C1 segment of cervical spinal cord (tissue), 14 donors: ENCODE measurements at places on chromosomes 12 and 14.

- no peak for DNase-seq
Observed at GRCh38 chr14:80615831-80616230, 325.7 kb downstream of the CEP128 start.

DNA sequence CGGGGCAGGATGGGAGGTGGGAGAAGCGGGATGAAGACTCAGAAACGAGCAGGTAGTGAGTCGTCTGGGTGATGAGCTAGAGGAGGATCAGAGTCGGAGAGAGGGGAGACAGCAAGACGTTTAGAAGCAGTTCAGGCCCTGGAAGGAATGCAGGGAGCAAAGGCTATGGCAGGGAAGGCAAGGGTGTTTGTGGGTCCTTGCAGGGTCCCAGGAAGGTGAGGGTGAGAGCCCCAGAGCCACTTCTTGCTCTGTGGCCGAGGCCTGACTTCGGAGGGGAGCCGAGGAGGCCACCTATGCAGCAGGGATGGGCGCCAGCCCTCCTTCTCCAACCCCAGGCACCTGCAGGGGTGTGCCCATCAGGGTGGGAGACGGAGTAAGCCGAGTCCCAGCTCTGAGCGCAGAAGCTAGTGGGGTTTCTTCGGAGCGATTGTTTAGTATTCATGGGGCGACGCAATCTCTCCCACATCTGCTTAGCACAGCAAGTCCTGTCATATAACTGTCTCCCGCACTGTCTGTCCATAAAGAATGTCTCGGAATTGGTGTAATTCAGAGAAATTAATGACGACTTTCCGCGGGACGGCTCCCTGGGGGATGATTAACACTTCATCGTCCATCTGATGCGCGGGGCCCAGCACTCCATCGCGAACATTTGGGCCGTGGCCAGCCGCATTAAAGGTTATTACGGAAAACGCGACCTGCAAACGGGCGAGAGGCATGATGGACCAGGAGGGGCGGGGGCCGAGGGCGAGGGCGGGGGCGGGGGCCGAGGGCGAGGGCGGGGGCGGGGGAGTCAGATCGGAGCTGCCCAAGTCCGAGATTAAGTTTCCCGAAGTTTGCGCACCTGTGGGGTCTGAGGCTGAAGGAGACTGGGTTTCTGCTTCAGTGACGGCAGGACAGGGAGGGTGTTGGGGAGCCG, 12.2 kb upstream of the CALCOCO1 start:
- DNase-seq: no peak

GRCh38 chr14:73731111-73731510, 16.9 kb upstream of the PNMA1 start:
- DNase-seq: no peak

DNA sequence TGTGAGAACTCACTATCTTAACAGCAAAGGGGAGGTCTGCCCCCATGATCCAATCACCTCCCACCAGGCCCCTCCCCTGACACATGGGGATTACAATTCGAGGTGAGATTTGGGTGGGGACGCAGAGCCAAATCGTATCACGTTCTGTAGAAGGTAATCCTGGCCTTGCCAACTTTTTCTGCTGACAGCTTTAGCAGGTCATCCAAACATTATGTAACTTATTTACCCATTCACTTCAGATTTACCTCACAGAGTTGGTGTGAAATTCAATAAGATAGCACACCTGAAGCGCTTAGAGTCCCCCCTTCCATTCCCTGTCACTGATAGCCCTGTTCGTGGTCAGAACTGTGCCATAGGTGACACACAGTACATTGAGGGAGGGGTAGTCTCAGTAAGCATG, 219.1 kb downstream of the FBXL14 start:
- DNase-seq: no peak

DNA sequence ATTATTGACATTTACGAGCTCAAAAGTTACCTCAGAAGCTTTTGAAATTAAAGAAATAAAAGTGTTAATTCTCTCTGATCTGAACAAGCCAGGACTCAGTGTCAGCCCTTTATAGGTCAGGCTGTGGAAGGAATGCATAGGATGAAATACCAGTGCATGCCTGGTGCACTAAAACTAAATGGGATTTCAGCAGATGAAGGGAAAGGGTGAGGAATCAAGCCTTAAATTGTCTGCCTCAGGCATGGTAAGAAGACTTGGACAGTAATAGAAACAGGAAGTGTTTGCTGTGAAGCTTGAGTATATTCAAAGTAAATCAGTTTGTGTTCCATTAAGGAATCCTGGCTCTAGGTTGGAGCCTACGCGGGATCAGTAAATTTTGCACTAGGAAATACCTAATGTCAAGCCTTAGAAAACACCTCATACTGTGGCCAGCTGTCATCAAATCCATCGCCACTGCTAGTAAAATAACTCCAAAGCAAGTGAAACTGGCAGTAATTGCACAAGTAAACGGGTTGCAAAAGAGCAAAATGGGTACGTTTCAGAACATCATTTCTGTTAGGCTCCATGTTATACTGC, 76.3 kb downstream of the PDE3A start:
- no peak for DNase-seq

DNA sequence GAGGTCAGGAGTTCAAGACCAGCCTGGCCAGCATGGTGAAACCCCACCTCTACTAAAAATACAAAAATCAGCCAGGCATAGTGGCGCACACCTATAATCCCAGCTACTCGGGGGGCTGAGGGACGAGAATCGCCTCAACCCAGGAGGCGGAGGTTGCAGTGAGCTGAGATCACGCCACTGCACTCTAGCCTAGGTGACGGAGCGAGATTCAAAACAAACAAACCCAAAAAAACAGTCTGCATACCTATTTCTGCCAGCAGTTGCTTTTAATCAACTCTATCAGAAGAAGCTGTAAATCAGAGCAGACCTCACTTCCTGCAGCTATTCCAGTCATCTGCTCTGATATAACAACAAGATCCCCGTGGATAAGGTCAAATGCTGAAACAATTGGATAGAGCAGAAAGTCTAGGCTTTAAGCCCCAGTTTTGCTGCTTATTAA, 50.5 kb downstream of the LIMA1 start:
- no peak for DNase-seq

- DNase-seq: no peak
Observed at GRCh38 chr12:1527789-1528188, 66.6 kb downstream of the FBXL14 start.

DNA sequence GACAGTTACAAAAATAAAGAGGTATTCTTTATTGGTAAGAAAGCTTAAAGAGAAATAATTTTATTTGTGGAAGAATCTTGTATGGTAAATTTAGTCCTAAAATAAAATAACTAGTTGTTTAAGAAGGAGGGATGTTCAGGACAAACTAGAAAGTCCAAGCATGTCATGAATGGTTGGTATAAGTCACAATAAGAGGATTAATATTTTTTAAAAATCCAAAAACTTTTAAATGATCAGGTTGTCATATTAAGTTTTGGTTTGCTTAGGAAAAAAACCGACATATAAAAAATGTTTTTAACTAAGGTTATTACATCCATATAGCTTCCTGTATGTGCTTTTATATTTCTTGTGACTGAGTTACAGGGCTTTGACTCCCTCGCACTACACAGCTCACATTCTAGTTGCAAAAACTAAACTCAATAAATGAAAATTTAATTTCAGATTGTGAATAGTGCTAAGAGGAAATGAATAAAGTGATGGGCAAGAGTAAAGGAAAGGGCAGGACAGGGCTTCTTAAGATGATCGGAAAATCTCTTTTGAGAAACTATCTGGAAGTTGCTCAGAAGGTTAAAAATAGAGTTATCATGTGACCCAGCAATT, 80.7 kb upstream of the METAP2 start:
- DNase-seq: no peak

GRCh38 chr12:106417926-106418910, 60.7 kb downstream of the POLR3B start:
- DNase-seq: no peak

- peak; percentile 73 for DNase-seq
Observed at GRCh38 chr12:54017878-54018467, 9.2 kb downstream of the HOXC8 start.

DNA sequence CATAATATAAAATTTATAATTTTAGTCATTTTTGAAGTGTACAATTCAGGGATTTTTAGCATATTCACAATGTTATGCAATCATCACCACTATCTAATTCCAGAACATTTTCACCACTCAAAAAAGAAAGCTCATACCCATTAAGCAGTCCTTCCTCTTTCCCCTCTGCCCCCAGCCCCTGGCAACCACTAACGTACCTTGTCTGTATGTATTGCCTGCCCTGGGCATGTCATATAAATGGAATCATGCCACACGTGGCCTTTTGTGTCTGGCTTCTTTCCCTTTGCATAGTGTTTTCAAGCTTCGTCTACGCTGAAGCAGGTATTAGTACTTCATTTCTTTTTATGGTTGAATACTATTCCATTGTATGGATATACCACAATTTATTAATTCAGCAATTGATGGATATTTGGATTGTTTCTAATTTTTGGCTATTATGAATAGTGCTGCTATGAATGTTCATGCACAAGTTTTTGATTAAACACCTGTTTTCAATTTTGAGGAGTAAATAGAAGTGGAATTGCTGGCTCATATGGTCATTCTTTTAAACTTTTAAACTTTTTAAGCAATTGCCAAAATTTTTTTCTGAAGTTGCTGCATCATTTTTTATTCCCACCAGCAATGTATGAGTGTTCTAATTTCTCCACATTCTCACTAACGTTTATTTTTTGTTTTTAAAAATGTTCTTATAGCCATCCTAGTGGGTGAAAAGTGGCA, 1.6 kb upstream of the SSTR1 start:
- DNase-seq: no peak

DNA sequence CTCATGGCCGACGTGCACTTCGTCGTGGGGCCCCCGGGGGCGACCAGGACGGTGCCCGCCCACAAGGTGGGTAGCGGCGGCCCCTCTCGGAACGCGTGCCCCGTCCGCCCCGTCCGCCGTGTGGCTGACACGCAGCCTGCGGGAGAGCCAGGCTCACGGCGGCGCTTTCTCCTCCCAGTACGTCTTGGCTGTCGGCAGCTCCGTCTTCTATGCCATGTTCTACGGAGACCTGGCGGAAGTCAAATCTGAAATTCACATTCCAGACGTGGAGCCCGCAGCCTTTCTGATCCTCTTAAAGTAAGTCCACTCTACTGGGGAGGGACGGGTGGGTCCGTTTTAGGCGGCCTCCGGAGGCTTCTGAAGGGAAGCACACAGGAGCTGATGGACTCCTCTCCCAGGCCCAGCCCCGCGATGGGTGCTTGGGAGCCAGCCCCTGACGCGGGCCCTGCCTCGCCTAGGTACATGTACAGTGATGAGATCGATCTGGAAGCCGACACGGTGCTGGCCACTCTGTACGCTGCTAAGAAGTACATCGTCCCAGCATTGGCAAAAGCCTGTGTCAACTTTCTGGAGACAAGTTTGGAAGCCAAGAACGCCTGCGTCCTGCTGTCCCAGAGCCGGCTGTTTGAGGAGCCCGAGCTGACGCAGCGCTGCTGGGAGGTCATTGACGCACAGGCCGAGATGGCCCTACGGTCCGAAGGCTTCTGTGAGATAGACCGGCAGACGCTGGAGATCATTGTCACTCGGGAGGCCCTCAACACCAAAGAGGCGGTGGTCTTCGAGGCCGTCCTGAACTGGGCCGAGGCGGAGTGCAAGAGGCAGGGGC, 1.1 kb downstream of the BTBD6 start:
- DNase-seq: no peak

DNA sequence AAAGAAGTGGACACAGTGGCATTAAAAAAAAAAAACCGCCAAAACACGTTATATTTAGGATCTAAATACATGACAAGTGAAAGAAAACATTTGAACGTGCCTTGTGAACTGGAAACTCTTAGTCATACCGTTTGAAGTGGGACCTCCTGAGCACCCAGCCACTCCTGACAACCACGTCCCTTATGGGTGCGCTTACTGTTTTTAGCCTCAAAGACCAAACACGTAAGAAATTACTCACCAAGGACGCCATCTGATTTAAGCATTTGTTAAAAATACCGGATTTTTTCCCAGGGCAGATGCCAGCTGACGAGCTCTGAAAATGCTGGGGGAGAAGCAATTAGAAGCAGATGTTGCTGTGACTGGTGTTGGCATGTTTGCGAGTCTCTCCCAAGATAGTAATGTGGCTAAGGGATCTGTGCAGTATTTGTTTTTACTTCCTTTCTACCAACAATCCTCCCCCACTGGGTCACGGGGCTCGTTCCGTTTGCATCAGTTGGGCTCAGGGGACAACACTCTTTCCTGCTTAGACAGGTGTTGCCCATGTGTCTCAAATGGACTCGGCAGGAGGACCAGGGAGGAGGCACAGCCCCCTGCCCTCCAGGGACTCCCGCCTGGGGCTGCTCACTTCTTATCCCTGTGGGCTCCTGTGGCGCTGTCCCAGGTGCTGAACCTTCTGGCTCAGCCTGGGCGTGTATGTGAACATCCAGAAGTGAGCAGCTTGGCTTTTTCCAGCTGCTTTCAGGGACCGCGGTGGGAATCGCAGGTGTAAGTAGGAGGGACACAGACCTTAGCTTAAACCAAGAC, 101.0 kb downstream of the BEGAIN start:
- no peak for DNase-seq

DNA sequence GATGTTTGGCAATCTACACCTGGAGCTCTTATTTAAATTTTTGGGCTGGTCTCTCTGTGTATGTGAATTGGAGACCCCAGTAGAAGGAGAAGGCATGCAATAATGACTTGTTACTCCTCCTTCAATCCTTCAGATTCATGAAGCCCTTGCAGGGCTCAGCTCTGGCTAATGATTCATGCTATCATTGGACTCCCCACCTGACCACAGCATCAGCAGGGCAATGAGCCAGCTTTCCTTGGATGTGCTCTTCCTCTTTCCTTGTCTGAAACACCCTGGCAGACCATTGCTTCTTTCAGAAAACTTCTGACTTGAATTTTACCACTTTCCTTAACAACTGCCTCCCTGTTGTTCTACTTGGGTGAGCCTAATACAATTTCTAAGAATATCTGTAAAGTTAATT, 1019.2 kb downstream of the AACS start:
- DNase-seq: no peak

DNA sequence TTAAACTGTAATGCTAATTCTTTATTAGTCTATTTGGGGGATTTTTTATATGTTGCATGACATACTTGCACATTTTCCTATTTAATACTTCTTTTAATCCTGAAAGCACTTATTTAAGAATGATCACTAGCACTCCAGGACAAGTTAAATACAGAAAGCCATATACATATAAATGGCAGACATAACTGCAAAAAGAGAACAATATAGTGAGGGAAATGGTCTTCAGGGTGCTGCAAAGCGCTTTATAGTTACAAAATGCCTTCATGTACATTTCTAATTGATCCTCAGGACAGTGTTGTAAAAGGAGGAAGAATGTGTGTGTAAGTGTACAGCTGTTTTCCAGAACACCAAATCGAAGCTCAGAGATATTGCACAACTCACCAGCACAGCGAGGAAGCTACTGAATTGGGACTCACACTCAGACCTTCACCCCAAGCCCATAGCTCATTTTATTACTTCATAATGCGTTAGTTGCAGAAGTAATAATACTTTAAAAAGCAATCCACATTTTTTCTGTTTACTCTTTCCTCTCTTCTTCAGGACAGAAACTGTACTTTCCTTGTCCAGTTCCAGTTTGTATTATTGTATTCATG, 428.2 kb downstream of the RAD51B start:
- DNase-seq: no peak

GRCh38 chr12:59010118-59010517, 89.8 kb upstream of the LRIG3 start:
- DNase-seq: no peak

GRCh38 chr12:65859519-65859918, 35.2 kb downstream of the HMGA2 start:
- DNase-seq: no peak

- DNase-seq: no peak
Observed at GRCh38 chr12:108462686-108463085, 52.4 kb upstream of the FICD start.
